ENCODE measurements at places on chromosomes 4 and X.

DNA sequence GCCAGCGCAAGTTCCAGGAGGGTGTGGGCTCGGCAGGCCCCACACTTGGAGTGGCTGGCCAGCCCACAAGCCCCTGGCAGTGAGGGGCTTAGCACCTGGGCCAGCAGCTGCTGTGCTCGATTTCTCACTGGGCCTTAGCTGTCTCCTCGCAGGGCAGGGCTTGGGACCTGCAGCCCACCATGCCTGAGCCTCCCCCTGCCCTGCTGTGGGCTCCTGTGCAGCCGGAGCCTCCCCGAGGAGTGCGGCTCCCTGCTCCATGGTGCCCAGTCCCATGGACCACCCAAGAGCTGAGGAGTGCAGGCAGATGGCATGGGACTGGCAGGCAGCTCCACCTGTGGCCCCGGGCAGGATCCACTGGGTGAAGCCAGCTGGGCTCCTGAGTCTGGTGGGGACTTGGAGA lies 139.2 kb upstream of the CXCL13 start:
- DNase-seq, result no peak

DNA sequence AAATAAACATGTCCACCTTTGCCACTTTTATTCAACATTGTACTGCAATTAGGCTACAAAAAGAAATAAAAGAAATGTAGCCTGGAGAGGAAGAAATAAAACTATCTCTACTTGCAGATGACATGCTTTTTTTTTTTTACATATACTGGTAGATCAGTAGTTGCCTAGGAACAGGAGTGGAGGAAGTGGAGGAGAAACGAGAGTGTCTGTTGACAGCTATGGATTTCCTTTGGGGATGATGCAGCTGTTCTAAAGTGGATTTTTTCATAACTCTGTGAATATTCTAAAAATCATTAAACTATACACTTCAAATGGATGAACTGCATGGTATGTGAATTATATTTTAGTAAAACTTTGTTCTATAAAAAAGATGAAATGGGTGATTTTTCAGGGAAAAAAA lies 116.4 kb downstream of the ANAPC4 start:
- DNase-seq, result no peak

DNA sequence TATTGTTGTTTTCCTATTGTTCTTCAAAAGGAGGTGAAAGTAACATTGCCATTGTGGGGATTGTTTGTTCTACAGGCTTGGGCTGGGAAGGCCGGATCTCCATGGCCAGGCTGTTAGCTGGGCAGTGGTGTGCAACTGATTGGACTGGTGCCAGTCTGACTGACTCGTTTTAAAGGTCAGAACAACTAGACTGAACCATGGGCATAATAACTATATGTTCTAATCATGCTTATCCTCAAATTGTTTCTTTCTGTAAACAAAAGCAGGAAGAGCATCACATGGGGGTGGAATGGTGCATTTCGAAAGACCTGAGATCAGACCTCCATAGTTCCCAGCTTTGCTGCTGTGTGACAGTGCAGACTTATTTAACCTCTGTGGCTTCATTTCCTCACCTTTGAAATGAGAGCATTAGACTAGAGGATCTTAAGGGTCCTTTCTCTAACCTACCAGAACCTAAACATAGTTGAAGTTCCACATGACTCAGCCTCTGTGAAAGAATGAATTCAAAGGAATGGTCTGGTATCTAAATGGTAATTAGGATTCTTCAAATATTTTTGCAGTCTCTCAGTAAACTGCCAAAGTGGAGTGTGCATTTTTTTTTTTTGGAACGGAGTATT lies 66.7 kb upstream of the PGRMC2 start:
- no peak for DNase-seq

DNA sequence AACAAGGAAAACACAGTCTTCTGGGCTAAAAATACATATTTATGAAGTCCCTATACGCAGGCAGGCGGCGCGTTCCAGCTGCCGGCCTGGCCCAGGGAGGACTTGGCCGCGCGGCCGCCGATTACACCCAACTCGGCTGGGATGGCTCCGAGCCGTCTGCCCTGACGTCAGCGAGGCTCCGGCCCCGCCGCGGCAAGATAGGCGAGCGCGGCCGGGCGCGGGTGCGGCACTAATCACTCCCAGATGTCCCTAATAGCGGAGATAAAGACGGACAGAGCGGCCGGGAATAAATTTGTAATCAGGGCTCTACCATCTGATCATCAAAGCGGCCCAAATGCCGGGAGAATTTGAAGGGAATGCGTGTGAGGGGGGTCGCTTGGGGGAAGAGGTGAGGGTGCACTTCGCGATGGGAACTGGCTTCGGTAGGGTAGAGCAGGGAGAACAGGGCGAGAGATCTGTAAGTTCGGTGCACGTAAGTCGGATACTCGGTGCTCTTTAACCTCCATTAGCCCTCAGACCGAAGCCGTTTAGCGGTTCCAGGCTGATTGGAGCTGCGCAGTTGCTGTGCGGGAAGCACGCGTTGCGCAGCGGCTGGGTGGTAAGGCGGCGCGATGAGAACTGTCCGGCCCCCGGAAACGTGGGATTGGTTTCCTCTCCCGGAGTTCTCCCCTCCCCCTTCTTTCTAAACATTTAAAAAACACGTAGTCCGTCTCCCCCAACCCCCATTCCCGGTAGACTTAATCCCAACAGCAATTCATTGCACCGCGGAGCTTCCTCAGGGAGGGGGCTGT lies 7.7 kb downstream of the HAND2 start:
- no peak for DNase-seq

GRCh38 chr4:40321574-40322275 lies 13.4 kb upstream of the CHRNA9 start:
- no peak for DNase-seq

DNA sequence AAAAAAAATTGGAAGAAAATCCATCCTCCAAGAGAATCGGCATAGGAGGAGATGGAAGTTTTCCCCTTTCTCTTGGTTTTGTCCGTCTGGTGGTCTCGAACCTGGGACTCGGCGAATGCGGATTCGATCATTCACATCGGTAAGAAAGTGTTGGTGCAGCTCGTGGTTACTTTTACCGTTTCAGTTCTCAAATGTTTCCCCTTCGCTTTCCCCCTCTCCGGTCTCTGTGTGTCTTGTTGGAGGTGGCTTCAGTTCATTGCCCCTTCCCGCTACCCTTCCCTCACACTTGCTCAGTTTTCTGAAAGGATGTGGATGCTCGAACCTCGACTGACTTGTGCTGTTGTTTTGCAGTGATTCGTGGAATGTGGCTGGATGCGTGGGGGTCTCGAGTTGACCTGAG lies 840 bp downstream of the GRID2 start:
- DNase-seq, result no peak

DNA sequence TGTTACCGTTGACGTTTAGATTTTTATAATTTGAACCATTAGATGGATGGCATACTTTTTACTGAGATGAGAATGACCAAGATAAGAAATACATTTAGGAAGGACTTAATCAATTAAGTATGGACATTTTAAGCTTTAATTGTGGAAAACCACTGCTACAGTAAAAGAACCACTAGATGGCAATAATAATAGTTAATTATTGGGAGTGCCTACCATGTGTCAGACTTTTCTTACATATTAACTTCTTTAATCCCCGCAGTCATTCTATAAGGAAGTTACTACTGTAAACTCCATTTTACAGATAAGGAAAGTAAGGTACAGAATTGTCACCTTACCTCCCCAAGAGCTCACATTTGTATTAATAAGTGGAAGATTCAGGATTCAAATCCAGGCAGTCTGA lies 48.5 kb upstream of the MYOZ2 start:
- no peak for DNase-seq

DNA sequence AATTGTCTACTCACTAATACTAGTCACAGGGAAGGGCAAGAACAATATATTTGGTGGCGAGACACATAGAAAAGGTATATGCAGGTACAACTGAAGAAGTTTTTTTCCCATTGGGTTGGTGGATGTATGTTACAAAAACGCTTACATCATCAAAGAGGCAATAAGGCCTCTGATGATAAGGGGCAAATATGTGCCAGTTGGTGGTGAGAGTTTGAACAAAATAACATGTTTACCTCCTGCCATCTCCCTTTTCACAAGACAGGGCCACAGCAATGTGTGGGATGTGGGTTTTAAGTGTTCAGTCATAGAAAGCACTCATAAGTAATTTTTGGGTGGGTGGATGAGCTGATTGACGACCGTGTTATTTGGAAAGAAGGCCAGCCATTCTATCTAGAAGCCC lies 41.7 kb downstream of the PAGE2 start:
- DNase-seq, result no peak

GRCh38 chrX:46251755-46252154 lies 293.5 kb downstream of the ZNF674 start:
- no peak for DNase-seq

- DNase-seq, result no peak
Measured at GRCh38 chr4:83259586-83259985, 25.0 kb downstream of the COQ2 start.

DNA sequence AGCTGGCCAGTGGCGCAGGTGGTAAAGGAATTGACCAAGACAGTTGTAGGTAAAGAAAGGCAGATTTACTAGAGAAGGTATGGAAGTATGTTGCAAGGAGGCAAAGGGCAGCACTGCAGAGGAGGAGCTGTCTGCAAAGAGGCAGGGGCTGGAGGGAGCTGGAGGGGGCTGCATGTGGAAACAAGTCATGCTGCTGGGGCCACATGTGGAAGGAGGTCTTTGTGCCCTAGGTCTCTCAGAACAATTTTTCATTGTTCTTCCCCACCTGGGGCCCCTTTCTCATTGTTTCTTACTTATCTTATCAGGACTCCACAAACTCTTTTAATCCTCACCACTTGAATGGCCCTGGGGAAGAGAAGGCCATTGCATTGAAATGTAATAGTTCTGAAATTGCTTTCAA lies 144.8 kb upstream of the PLAC1 start:
- no peak for DNase-seq

- DNase-seq, result no peak
Measured at GRCh38 chrX:107579956-107580355, 48.4 kb upstream of the PRPS1 start.

- DNase-seq, result no peak
Measured at GRCh38 chr4:81512757-81513501, 41.2 kb upstream of the RASGEF1B start.

- DNase-seq, result no peak
Measured at GRCh38 chr4:118836301-118837120, 585 bp upstream of the SEC24D start.

DNA sequence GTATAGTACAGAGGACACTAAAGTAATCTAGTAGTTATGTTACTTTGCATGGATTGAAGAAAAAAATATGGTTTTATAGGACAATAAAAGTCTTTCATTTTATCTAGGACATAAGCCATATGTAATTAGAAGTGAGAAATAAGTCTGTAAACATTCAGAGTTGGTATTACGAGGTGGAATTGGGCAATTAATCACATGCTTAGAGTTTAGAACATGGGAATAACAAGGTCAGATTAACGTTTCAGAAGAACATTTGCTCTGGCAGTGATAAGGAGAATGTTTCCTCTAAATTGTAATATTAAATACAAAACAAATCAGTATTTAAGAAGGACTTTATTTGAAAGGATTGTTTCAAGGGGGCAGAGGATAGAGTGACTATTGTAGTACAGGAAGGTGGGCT lies 15.6 kb upstream of the SULT1E1 start:
- no peak for DNase-seq

DNA sequence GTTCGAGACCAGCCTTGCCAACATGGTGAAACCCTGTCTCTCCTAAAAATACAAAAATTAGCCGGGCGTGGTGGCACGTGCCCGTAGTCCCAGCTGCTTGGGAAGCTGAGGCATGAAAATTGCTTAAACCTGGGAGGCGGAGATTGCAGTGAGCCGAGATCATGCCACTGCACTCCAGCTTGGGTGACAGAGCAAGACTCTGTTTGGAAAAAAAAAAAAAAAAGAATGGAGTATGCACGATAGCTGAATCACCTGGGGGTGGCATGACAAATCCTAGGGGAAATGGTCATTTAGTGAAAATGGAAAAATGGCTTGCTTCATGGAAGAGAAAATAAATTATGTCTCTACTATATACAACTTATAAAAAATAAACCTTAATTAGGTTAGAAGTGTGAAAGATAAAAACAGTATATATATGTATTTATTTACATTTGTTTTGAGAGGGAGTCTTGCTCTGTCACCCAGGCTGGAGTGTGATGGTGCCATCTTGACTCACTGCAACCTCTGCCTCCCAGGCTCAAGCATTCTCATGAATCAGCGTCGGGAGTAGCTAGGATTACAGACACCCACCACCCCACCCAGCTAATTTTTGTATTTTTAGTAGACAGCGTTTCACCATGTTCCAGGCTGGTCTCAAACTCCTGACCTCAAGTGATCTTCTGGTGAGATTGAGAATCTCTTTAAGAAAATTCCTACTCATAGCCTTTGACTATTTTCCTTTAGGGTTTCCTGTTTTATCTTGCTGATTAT lies 19.3 kb upstream of the ING2 start:
- no peak for DNase-seq

- no peak for DNase-seq
Measured at GRCh38 chrX:153400146-153401132, 711 bp downstream of the PNMA6E start.

GRCh38 chrX:110436523-110436922 lies 77.9 kb downstream of the RTL9 start:
- no peak for DNase-seq

DNA sequence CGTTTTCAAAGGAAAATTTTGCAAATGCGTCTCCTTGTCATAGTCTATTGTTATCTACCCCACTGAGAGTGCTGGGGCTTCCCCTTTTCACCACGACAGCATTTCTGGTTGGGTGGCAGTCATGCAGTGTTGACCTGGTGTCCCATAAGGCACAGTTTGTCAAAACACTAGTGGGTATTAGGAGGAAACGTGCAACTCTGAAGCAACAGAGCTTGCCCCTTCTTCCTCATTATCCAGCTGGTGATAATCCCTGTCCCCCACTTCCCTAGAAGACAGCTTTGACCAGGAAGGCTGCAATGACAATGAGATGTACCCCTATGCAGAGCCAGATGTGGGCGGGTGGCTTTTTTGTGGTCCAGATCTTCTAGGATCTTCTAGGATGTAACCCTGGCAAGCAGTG lies 1.8 kb downstream of the TBC1D1 start:
- no peak for DNase-seq

DNA sequence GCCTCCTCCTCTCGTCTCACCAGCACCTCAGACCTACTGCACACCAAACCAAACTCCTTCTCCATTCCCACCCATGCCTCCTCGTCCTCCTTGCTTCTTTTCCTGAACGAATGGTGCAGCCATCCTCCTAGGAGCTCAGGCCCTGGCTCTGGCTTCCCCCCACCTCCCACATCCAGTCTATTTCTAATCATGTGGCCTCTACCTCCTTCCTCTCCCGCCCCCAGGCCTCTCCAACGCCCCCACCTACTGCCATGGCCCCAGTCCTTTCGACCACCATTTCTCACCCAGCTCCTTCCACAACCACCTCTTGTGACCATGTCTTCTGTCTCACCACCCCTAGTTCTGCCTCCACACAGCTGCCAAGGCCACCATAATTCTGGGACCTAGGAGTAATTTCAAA lies 127.1 kb downstream of the PJA1 start:
- no peak for DNase-seq

DNA sequence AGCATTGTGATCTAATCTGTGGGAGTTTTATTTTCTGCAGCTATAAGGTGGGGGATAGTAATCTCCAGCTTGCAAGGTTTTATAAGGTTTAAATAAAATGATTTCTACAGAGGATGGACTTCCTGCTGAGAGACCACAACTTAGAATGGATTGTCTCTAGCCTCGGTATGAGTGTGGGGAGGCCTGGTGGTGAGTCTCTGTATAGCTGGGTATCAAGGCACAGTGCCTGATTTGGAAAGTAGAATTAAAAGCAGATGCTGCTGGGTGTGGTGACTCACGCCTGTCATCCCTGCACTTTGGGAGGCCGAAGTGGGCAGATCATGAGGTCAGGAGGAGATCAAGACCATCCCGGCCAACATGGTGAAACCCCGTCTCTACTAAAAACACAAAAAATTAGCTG lies 162.0 kb upstream of the GATB start:
- no peak for DNase-seq

GRCh38 chr4:169017971-169018370 lies 7.9 kb upstream of the CBR4 start:
- no peak for DNase-seq

Data from NCI-H1105 (cell line).